ENCODE measurements at places on chromosomes 12 and 14. TPM values are rescaled to one million over a fixed set of nuclear protein-coding genes. Genes with fewer than 3 reads are reported as not detected.

The OTOGL gene
- 0.20 TPM for total RNA-seq

The IKZF4 gene
- total RNA-seq = 1.2 TPM

The GSKIP gene
- 21.3 TPM for total RNA-seq

The CLEC9A gene
- not detected for total RNA-seq

The PLCZ1 gene
- not detected for total RNA-seq

The ARL6IP4 gene
- 118 TPM for total RNA-seq

The AQP2 gene
- not detected for total RNA-seq

The SOAT2 gene
- total RNA-seq = under 0.01 TPM

The SVOP gene
- total RNA-seq = not detected

The PTCSC3 gene
- total RNA-seq = not detected

The ZC2HC1C gene
- 0.98 TPM for total RNA-seq

The TOMM20L gene
- not detected for total RNA-seq

The MAP3K9 gene
- total RNA-seq = under 0.01 TPM

The CCDC197 gene
- total RNA-seq = not detected

The ACVRL1 gene
- total RNA-seq = 201 TPM

The PRB4 gene
- total RNA-seq = not detected

The KCNA5 gene
- total RNA-seq = not detected

The RD3L gene
- not detected for total RNA-seq

The TCL1B gene
- not detected for total RNA-seq

The MAP3K12 gene
- total RNA-seq = 36.0 TPM

The TAS2R42 gene
- total RNA-seq = not detected

The DTX1 gene
- total RNA-seq = 0.73 TPM

The MEG3 gene
- total RNA-seq = 166 TPM

The CCDC196 gene
- not detected for total RNA-seq

The MYH6 gene
- not detected for total RNA-seq

The SYT1 gene
- 1.4 TPM for total RNA-seq

The POLE2 gene
- 19.1 TPM for total RNA-seq

The SMIM41 gene
- total RNA-seq = 0.20 TPM

The PIP4K2C gene
- 2.6 TPM for total RNA-seq

The RNASE7 gene
- total RNA-seq = not detected

The CELA1 gene
- total RNA-seq = not detected

The SNW1 gene
- total RNA-seq = 62.8 TPM

The LRP1 gene
- 425 TPM for total RNA-seq

The CYP46A1 gene
- 0.37 TPM for total RNA-seq

The LTBP2 gene
- 40.1 TPM for total RNA-seq

The SINHCAF gene
- total RNA-seq = 28.0 TPM

The CLEC4D gene
- total RNA-seq = not detected

The SIX6 gene
- not detected for total RNA-seq

The MTA1 gene
- total RNA-seq = 58.8 TPM

The ATP6V1D gene
- total RNA-seq = 70.4 TPM

The OR6C70 gene
- not detected for total RNA-seq

The ETFBKMT gene
- total RNA-seq = 3.1 TPM

The FAR2 gene
- 27.6 TPM for total RNA-seq

The DNAI7 gene
- total RNA-seq = not detected

The ATN1 gene
- 10.3 TPM for total RNA-seq

The SLC25A21 gene
- 1.1 TPM for total RNA-seq

The KRT82 gene
- total RNA-seq = not detected

The SLC25A47 gene
- total RNA-seq = not detected

Data from subcutaneous preadipocyte (primary cell).